Stimulated activated CD4-positive, alpha-beta T cell treated with anti-CD3 and anti-CD28 coated beads, Interleukin-1b, Interleukin-23, amount 100 ng/mL, for 4 hours (primary cell): ENCODE measurements at places on chromosomes 13 and 19.
A peak's percentile ranks its signal among the peaks of the same experiment; 100 is the strongest.

- no peak for DNase-seq
Measured at GRCh38 chr13:24616514-24616913, 63.7 kb upstream of the ATP12A start.

GRCh38 chr13:45413826-45414307, 4.3 kb downstream of the SLC25A30 start:
- DNase-seq = no peak

GRCh38 chr19:55400281-55401087, 7.1 kb downstream of the UBE2S start:
- DNase-seq = no peak

- DNase-seq = peak; percentile 15
Measured at GRCh38 chr13:73059460-73060250, 850 bp downstream of the KLF5 start.

- no peak for DNase-seq
Measured at GRCh38 chr19:1991018-1991913, 24.2 kb downstream of the BTBD2 start.

DNA sequence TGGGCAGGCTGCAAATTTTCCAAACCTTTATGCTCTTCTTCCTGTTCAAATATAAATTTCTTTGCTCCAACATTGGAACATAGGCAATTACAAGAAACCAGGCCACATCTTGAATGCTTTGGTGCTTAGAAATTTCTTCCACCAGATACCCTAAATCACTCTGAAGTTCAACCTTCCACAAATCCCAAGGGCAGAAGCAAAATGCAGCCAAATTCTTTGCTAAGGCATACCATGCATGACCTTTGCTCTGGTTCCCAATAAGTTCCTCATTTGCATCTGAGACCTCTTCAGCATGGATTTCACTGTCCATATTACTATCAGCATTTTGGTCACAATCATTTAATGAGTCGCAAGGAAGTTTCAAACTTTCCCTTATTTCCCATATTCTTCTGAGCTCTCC, 130.9 kb downstream of the DIAPH3 start:
- no peak for DNase-seq

DNA sequence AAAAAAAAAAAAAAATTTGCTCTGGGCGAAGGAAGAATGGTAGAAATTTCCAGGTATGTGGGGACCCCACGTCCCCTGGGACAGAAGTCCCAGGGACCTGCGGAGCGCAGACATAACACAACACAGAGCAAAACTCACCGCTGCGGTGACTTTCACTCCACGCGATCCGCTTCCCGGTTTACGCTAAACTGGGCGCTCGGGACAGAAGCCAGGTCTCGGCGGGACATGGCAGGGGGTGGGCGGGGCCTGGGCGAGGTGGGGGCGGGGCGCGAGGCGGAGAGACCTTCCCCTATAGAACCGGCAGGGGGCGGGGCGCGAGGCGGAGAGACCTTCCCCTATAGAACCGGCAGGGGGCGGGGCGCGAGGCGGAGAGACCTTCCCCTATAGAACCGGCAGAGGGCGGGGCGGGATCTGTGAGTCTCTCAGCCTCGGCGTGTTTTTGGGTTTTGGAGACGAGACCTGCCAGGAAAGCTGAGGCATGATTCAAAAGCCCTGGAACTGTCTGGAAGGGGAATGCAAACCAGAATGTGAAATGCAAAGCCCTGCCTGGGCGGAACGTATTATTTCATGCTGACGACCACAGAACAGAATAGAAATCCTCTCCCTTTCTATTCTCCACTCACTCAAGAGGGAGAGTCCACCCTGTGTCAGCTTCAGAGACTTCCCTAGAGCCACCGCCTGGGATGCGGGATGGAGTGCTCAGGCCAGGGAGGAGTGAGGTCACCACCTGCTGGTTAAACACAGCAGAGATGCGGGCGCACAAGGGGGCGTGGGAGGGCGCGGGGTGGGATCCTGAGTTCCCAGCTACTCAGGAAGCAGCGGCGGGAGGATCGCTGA, 20.2 kb upstream of the ERVV-1 start:
- peak; percentile 66 for DNase-seq

GRCh38 chr19:19409205-19409604, 3.7 kb downstream of the GATAD2A start:
- DNase-seq = no peak
